ENCODE measurements at places on chromosomes 4 and X.

GRCh38 chr4:139154952-139155557 is 22.0 kb downstream of the ELF2 start:
- no peak for DNase-seq

- no peak for DNase-seq
Measured at GRCh38 chrX:46957297-46957696, 45.1 kb downstream of the JADE3 start.

GRCh38 chrX:154804261-154804956 is 876 bp downstream of the MPP1 start:
- DNase-seq: no peak

- no peak for DNase-seq
Measured at GRCh38 chrX:51608766-51609165, 9.9 kb downstream of the CENPVL3 start.

DNA sequence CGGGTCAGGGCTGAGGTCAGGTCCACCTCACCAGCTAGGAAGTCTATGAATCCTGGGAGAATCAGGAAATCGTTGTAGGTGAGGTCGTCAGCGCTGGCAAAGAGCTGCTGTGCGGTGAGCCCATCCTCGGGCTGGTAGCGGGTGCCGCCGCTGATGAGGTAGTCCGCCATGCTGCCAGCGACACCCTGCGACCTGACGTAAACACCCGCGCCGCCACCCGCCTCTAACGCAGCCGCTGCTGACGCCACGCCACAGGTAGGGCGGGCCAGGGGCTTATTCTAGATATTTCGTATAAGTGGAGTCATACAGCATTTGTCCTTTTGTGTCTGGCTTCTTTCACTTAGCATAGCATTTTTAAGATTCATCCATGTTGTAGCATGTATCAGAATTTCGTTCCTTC is 220.2 kb upstream of the ATP6AP2 start:
- no peak for DNase-seq

DNA sequence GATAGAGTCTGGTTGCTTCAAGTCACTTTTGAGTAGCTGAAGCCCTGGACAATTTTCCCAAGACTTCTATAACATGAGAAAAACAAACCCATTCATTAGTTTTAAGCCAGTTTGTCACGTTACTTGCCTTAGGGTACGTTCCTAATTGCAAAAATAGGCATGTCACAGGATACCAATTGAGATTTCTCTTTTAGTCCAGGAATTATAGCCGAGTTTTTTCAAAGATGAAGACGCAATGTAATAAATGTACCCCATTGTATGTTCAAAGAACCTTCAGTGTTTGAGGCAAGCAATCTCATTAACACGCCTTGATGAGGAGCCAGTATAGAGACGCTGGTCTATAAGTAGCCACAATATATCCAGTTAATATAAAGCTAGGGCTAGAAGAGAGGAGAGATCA is 534.2 kb downstream of the INPP4B start:
- DNase-seq: no peak

GRCh38 chr4:111475001-111475400 is 670.3 kb upstream of the FAM241A start:
- DNase-seq: no peak

- DNase-seq: no peak
Measured at GRCh38 chrX:71168134-71168533, 23.5 kb downstream of the NLGN3 start.

DNA sequence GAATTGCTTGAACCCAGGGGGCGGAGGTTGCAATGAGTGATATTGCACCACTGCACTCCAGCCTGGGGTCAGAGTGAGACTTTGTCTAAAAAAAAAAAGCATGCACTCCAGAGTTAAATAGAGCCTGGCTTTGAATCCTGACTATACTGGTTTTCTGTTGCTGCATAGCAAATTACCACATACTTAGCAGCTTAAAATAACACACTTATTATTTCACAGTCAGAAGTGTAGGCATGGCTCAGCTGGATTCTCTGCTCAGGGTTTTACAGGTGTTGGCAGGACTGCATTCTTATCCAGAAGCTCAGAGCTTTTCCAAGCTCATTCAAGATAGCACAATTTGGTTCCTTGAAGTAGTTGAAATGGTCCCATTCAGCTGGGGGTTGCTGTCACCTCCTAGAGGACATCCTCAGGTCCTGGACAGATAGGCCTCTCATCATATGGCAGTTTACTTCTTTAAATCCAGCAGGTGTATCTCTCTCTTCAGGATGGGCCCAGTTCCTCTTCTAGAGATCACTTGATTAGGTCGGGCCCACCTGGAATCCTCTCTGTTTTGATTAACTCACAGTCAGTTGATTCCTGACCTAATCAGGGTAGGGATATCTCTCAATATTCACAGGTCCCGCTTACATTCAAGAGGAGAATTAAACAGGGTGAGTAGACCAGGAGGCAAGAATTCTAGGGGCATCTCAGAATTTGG is 26.8 kb downstream of the DOCK11 start:
- DNase-seq: no peak

DNA sequence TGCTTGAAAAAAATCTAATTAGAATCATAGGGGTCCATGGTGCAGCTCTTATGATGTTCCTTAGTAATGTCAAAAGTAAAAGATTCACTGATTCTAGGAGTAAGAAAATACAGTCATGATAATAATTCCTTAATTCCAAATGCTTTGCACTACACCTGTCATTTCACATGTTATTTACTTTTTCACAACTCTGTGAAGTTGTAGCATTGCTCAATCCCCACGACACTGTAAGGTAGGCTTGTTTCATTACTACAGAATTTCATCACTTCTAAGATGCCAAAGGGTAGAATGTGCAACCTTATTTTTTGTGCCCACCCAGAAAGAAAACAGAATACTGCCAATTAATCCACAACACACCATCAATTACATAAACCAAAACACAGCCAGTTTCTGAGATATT is 46.1 kb upstream of the LNX1 start:
- no peak for DNase-seq

DNA sequence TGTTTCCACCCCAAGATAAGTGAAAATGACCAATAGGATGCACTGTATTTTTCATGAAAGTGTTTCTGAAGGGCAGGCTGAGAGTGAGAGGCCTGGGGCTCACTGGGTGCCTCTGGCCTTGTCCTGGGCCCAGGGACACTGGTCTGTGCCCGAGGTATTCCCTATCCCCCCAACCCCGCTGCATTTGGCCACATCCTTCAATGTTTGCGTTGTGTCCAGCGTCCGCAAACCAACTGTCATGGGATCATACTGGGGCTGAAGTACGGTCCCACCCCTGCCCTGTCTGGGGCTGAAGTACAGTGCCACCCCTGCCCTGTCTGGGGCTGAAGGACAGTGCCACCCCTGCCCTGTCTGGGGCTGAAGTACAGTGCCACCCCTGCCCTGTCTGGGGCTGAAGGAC is 22.0 kb upstream of the MSANTD1 start:
- DNase-seq: no peak

- no peak for DNase-seq
Measured at GRCh38 chrX:151875270-151876026, 37.2 kb upstream of the MAGEA4 start.

DNA sequence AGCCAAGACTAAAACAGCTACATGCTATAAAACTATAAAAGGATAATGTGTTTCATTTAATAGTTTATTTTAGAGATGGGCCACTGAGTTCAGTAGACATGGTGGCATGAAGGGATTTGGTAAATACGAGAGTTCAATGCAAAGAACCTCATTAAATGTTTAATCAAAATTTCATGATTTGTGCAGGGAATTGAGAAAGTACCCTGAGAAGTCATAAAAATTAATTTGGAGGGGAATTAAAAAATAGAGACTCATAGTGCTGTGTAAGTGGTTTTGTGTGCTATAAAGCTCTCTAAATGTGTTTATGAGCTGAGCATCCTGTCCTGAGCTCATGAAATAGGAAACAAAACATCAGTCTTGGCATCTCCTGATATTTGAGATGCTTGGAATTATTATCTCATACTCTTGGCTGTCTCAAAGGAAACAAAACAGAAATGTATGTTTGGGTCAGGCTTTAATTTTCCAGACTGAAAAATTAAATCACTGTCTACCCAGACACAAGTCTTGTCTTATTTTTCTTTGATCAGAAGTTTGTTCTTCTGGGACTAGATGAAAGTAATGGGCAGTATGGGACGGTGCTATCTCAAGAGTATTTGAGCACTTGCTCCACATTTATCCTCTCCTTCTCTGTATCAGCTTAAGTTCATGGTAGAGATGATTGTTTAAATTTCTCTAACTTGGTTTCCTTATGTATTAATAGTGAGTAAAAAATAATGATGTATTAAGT is 38.0 kb upstream of the EMCN start:
- no peak for DNase-seq

- DNase-seq: no peak
Measured at GRCh38 chr4:54449999-54450398, 207.8 kb upstream of the KIT start.

DNA sequence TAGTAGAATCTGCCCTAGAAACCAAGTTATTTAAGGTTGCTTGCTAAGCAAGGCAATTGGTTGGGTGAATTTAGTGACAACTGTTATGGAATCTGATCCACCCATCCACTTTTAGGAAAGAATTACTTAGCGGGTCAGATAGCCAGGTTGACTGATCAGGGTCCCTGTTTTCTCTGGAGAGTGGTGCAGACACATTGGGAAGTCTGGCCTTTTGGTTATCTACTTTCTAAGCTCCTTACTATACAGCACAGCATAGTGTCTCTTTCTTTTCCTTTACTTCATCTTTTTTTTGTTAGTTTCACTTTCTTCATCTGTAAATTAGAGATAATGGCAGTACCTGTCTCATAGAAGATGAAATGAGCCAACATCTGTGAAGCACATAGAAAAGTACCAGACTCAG is 7.4 kb downstream of the HERC3 start:
- DNase-seq: no peak

- DNase-seq: no peak
Measured at GRCh38 chr4:24108567-24108966, 218.7 kb upstream of the PPARGC1A start.

- DNase-seq: no peak
Measured at GRCh38 chr4:141684785-141685184, 48.4 kb downstream of the IL15 start.

GRCh38 chr4:174316546-174316945 is 32.8 kb downstream of the CEP44 start:
- no peak for DNase-seq

GRCh38 chrX:107000013-107000515 is at the start of gene MORC4:
TSS of gene MORC4 (minus strand) at chrX:107000212. CDS start at chrX:106999969, 243 bp downstream.
- peak; percentile 47 for DNase-seq

DNA sequence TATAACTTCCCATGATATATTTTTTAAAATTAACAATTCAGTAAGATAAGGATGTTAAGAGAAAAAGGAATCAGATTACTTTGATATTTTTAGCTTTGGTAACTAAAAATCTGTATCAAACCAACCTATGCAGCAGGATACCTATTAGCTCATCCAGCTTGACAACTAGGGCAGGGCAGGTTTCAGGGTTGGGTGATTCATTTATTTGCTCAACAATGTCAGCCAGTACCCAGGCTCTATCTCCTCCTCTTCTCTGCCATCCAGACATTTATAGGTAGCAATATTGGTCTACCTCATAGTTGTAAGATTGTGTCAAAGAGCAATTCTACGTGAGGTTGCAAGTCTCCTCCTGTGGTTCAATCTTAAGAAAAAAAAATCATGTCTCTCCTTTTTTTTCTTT is 421.9 kb downstream of the ANKRD50 start:
- no peak for DNase-seq

DNA sequence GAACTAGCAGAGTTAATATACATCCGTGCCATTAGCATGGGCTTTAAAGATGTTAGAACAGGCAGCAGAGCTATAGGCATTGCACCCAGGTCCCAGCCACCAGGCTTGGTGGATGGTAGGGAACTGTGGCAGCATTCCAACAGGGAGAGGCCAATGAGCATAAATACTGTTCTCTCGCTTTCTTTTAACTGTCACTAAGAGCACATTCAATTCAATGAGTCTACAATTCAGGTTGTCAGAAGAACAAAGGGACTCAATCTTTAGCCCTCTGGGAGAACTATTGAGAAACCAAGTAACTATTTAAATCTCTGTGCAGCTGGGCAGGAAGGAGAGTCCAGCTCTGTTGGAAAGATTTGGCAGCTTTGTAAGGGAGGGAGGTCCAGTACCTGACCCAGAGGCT is 165.6 kb downstream of the CHIC1 start:
- DNase-seq: no peak

DNA sequence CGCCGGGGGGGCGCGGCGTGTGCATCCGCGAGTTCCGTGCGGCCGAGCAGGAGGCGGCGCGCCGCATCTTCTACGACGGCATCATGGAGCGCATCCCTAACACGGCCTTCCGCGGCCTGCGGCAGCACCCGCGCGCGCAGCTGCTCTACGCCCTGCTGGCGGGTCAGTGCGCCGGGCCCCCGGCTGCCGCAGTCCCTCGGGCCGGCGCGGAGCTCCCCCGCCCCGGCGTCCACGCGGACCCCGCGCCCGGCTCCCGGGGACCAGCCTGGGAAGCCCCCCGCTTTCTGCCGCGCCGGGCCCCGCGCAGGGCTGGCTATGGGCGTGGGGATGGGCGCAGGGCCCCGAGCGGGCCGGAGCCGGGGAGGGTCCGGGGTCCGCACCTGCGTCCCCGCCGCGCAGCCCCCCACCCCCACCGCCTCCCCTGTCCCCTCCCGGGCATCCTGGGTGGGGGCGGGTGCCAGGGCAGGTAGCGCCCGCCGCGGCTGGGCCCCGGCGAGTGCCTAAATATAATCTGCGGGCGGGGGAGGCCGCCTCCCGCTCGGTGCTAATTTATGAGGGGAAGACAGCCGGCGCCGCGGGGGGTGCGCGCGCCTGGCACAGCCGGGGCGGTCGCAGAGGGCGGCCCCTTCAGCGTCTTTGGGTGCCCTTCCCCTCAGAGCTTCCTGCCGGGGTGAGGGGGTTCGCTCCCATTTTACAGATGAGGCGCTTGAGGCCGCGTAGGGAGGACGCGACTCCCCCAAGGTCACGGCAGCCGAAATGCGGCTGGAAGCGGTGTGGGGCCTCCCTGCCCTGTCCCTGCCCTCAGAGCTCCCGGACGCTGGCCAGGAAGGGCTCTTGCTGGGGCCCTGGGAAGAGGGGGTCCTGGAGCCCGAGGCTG is 837 bp downstream of the NAT8L start:
- no peak for DNase-seq

- no peak for DNase-seq
Measured at GRCh38 chr4:119093042-119093827, 42.4 kb upstream of the MYOZ2 start.

DNA sequence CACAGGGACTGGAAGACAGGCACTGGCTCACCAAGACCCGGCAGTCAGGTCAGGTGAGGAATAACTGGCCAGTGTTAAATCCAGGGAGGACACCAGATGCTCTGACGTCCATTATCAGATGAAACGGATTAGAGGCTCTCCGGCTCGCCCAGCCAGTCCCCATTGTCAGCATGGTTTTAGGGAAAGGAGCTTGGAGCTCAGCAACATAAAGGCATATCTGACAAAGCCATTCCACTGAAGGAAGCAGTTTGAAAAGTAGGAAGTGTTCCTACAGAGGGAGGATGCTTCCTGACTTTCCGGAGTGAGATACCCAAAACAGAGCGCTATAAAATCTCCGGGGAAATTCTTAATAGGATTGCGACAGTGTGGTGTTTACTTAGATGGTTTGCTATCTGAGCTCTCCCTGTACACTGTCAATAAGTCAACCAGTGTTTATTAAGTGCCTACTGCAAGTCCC is 14.8 kb downstream of the NDNF start:
- DNase-seq: no peak

GRCh38 chrX:125736008-125736729 is 416.5 kb downstream of the TEX13C start:
- no peak for DNase-seq
